ENCODE measurements at places on chromosomes 7 and 10.

GRCh38 chr10:100377830-100378229, 30.8 kb downstream of the SCD start:
- DNase-seq = no peak

DNA sequence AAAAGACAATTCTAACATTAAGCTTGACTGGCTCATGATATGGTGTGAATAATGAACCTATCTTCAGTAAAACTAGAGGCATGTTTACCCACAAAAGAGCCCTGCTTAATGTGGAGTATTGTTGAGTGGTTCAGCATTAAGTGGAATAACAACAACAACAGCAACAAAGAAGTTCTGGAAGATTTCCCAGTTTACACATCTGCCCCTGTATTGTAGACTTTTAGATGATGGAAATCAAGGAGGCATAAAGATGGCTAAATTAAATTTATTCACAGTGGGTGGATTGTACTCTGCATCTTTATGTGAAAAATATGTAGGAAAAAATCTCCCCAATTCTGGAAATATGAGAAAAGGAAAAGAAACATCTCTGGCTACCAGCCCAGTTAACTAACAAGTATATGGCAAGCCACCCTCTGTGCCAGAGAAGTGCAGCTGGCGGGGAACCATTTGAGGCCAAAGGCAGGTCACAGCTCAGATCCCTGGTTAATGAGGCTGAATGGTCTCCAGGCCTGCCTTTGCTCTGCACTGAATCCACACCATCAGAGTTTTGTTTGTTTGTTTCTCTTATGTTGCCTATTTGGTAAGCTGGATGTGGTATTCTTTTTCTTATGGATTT, 186.0 kb downstream of the SEMA3D start:
- no peak for DNase-seq

- DNase-seq = no peak
These were observed 185.9 kb downstream of the CRPPA start for GRCh38 chr7:16235147-16236114.

GRCh38 chr10:32887481-32887880, 70.5 kb downstream of the ITGB1 start:
- no peak for DNase-seq

DNA sequence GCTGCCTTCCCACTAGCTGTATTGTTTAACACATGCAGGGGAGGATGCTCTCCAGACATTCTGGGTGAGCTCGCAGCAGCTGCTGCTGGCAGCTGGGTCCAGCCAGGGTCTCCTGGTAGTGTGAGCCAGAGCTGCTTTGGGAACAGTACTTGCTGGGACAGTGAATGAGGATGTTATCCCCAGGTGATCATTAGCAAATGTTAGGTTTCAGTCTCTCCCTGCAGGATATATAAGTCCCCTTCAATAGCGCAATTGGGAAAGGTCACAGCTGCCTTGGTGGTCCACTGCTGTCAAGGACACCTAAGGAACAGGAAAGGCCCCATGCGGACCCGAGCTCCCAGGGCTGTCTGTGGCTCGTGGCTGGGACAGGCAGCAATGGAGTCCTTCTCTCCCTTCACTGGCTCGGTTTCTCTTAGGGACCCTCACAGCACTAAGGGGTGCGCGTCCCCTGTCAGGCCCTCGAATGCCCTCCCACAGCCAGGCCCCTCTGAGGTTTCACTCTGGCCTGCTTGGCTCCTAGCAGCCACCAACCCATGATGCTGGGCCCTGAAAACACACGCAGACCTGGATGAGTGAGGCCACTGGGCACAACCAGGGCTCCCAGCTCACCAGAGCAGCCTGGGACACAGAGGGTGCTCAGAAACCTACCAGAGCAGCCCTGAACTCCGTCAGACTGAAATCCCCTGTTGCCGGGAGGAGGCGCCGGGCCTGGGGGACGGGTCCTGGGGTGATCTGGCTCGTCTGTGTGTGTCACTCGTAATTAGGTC, 173.0 kb upstream of the LANCL2 start:
- DNase-seq = no peak

DNA sequence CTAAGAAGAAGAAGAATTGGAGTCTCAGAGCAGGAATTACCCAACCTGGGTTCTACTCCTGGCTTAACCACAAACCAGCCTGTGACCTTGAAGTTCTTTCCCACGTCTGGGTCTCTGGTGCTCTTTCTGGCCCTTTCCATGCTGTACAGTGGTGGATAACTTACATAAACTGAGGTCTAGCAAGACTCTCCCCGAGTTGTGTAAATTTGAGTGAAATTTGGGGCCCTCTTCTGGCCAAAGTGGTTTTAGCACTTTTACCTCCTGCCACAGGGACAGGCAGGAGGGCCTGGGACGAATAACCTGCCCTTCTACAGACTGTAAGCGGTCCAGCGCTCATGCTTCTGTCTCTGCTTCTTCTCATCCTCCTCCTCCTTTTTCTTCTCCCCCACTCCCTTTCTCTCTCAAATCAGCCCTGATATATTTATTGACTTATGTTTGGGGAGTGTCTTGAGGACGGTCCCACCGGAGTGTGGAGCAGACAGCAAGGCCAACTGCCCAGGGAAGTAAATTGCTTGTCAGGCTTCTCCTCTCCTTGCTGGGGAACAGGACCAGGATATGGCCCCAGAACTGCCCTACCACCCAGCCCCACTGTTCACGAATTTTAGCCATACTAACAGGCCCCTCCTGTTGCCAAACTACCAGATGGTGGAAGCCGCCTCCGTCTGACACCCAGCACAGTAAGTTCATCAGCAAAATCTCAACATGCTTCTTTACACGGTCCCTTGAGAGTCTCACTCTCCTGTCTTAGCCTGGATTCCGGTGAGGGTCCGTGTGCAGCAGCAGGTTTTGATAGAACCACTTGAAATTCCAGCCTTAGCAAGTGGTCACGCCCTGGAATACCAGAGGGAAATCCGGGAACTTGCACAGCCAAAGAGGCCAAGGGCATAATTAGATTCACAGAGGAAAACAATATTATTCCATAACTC, 4.0 kb upstream of the SH3PXD2A start:
- peak; percentile 80 for DNase-seq

DNA sequence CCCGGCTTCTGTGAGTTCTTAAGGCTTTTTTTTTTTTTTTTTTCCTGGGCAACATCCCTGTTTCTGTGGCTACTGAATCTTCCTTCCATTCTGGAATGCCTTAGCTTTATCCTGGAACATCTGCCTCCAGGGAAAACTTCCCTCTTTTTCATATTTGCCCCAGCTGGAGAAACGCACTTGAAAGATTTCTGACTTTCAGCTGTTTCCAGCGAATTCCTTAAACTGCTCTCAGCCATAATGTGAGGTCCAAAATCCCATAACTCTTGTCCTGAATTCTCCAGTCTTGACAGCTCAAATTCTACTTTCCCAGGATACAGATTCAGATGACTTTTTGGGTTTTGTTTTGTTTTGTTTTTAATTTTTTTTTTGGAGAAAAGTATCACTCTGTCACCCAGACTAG, 263.6 kb upstream of the AUTS2 start:
- DNase-seq = no peak
